CD4-positive, CD25-positive, alpha-beta regulatory T cell (primary cell): ENCODE measurements at places on chromosomes 3 and 15.

DNA sequence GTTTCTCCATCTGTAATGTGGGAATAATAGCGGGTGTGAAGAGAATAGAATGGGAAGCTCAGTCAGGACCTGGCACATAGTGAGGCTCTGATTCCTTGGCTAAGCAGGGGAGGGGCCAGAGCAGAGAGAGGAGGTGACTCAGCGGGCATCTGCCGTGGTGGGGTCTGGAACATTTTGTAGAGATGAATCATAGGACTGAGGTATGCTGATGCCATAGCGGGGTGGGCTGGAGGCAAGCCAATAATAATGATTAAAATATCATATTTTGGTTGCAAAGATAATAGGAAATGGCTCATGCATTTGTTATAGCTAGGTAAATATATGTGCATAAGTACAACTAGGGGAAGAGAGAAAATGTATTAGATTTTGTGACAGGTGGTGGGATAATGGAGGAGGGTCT is 11.2 kb downstream of the TGM4 start:
- no peaks in the 10 kb centered on the region for H3K36me3 ChIP-seq
- H3K27me3 ChIP-seq = no peaks in the 10 kb centered on the region
- no peaks in the 10 kb centered on the region for H3K4me1 ChIP-seq
- no peak overlapping the region for H3K4me3 ChIP-seq

DNA sequence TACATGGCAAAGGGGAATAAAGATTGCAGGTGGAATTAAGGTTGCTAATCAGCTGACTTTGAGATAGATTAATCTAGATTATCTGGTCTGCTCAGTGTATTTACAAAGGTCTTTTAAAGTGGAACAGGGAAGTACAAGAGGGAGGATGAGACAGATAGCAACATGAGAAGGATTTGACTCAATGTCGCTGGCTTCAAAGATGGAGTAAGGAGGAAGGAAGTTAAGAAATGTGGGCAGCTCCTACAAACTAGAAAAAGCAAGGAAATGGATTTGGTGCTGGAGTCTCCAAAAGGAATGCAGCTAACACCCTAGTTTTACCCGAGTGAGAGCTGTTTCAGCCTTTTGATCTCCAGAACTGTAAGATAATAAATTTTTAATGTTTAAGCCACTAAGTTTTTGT is 180.7 kb upstream of the TTC14 start:
- no peaks in the 10 kb centered on the region for H3K4me1 ChIP-seq
- no peak overlapping the region for H3K27ac ChIP-seq
- no peak for DNase-seq

DNA sequence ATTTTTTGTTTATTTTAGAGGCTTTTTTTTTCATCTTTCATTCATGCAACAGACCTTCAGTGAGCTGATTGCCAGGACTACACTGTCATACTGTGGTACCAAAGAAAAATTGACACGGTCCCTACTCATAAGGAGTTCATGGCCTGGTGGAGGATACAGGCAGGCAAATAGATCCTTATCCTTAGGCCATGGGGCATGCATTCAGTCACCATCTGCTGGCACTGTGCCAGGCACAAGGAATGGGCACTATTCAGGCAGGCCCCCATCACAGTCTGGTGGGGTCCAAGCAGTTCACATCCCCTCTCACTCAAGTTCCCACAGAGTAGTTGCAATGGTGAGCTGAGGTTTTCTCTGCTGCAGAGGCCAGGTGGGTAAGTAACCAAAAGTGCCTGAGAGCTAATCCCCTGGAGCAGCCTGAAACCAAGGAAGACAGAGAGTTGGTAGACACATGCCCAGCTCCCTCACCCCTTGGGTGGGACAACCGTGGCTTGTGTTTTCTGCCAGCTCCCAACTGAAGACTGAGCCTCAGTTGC is 17.3 kb downstream of the CISH start:
- DNase-seq = no peak
- H3K27ac ChIP-seq = no peak overlapping the region
- peaks cover 52% of the 10 kb centered on the region for H3K4me1 ChIP-seq
- H3K36me3 ChIP-seq = no peaks in the 10 kb centered on the region

GRCh38 chr3:99119385-99119784 is 217.9 kb upstream of the DCBLD2 start:
- H3K4me1 ChIP-seq = no peaks in the 10 kb centered on the region
- no peak for DNase-seq
- H3K27ac ChIP-seq = no peak overlapping the region
- no peaks in the 10 kb centered on the region for H3K36me3 ChIP-seq

DNA sequence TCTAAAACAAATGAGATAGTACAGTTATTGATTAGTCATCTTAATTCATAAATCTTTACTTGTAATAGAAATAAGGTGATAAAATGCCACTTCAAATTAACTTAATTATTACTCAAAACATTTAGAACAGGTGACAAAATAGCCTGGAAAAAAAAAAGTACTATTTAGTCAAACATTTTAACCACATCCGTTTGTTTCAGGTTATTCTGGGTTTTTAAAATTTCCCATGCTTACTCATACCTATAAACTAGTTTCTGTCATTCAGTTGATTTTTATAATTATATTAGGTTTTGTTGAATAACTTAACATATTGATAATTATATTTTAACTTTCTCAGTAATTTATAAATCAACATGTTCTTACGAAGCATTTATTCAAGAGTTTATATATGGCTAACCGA is 483.0 kb downstream of the ROBO1 start:
- no peak for DNase-seq
- no peak overlapping the region for H3K4me3 ChIP-seq
- no peaks in the 10 kb centered on the region for H3K4me1 ChIP-seq
- no peaks in the 10 kb centered on the region for H3K27me3 ChIP-seq

DNA sequence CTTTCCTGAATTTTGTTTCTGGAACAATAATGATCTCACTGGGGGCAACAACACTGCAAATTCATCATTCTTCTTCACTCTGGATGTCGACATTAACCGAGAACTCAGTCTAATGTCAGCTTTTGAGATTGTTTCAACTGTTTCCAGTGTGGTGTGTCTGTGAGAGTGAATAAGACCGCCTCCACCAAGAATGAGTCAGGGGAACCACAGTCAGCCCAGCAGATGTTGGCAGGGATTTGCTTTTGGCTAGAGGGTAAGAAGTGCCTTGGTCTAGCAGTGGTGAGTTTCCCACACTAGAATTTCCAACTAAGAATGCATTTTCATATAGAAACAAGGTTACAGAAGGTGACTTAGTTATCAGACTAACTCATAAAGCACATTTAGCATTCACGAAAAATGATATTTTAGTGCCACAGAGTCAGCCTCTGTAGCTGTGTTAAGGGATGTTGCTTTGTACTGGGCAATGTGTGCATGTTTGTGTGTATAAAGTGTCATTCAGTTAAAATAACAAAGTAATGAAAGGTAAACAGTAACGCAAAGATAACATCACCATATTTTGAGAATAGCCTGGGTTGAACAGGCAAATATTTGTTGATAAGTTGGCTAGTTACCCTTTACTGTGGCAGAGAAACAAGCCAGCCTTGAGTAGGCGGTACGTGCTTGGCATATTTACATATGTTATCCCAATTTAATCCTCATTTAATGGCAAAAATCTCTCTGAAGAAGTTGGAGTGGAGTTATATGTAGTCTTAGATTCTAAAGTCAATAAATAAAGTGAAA is 33.8 kb downstream of the DRD3 start:
- no peak overlapping the region for H3K27ac ChIP-seq
- no peak overlapping the region for H3K4me3 ChIP-seq
- peaks cover 2% of the 10 kb centered on the region for H3K27me3 ChIP-seq
- H3K36me3 ChIP-seq = no peaks in the 10 kb centered on the region
- no peaks in the 10 kb centered on the region for H3K4me1 ChIP-seq

DNA sequence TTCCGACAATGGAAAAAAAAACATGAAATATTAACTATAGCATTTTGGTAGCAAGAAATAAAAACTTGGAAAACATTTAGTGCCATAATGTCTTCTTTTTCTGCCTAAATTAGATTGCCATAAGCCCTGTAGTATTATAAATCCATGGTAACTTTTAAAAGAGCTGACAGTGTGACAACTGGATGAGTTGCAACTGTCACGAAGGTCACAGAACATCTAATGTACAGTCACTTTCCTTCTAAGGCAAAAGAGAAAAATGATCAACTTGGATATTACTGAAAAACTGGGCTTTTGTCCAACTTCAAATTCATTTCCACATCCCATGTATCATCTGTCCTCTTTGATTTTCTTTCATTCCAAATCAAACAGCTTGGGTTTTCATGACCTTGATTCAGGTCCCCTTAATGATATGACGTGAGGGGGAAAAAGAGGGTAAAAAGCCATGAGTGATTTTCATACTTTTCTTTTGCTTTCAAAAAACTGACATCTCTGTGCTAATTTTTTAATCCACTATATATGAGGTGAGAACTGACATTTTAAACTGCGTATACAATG is 602 bp downstream of the CPB1 start:
- no peak for DNase-seq
- H3K4me3 ChIP-seq = no peak overlapping the region
- H3K27me3 ChIP-seq = no peaks in the 10 kb centered on the region

GRCh38 chr3:111081008-111081545 is 9.5 kb downstream of the NECTIN3 start:
- H3K36me3 ChIP-seq = no peaks in the 10 kb centered on the region
- no peak for DNase-seq
- no peak overlapping the region for H3K4me3 ChIP-seq
- no peaks in the 10 kb centered on the region for H3K27me3 ChIP-seq
- no peak overlapping the region for H3K27ac ChIP-seq
- no peaks in the 10 kb centered on the region for H3K4me1 ChIP-seq

GRCh38 chr15:33701304-33701696 is 267.0 kb upstream of the CHRM5 start:
- H3K36me3 ChIP-seq = no peaks in the 10 kb centered on the region
- H3K27me3 ChIP-seq = no peaks in the 10 kb centered on the region
- no peak overlapping the region for H3K4me3 ChIP-seq
- no peak for DNase-seq
- no peaks in the 10 kb centered on the region for H3K4me1 ChIP-seq

- no peaks in the 10 kb centered on the region for H3K36me3 ChIP-seq
- no peak overlapping the region for H3K4me3 ChIP-seq
- no peak for DNase-seq
- H3K27me3 ChIP-seq = no peaks in the 10 kb centered on the region
- H3K4me1 ChIP-seq = peaks cover 8% of the 10 kb centered on the region
- no peak overlapping the region for H3K27ac ChIP-seq
Observed at GRCh38 chr15:101138913-101139880, 112.7 kb downstream of the CHSY1 start.

DNA sequence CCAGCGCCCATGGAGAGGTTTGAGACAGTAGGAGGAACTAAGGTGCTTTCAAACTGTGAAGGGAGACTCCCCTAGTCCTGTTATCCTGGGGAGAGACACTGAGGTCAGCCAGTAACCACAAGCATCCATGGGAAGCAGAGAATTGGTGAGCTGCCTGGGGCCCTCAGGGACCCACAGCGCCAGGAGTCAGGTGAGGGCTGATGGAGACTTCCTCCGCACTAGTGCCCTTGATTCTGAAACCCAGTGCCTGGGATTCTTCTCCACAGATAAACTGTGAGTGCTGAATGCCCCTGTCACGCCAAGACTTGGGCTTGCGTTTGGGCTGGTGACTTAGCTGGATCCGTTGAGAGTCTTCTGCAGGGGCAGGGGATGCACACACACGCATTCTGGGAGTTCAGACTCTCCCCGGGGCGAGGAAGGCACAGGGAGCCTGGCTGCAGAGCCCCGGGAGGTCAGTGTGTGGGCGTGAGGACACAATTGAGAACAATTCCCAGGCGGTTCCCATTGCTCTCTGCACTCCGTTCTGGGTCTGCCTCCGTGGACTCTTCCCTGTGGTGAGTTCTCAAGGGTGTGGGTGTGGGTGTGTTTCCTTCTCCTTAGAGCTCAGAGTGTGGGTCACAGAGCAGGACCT is 37.9 kb upstream of the SLCO2A1 start:
- no peaks in the 10 kb centered on the region for H3K27me3 ChIP-seq
- H3K4me1 ChIP-seq = no peaks in the 10 kb centered on the region
- no peak overlapping the region for H3K4me3 ChIP-seq
- no peaks in the 10 kb centered on the region for H3K36me3 ChIP-seq
- no peak overlapping the region for H3K27ac ChIP-seq
- DNase-seq = no peak

GRCh38 chr3:51942603-51943450 is 664 bp downstream of the PARP3 start:
- peak; percentile 79 for DNase-seq
- H3K36me3 ChIP-seq = peaks cover 7% of the 10 kb centered on the region
- H3K4me3 ChIP-seq = peak overlapping the region; percentile 64
- no peaks in the 10 kb centered on the region for H3K27me3 ChIP-seq

DNA sequence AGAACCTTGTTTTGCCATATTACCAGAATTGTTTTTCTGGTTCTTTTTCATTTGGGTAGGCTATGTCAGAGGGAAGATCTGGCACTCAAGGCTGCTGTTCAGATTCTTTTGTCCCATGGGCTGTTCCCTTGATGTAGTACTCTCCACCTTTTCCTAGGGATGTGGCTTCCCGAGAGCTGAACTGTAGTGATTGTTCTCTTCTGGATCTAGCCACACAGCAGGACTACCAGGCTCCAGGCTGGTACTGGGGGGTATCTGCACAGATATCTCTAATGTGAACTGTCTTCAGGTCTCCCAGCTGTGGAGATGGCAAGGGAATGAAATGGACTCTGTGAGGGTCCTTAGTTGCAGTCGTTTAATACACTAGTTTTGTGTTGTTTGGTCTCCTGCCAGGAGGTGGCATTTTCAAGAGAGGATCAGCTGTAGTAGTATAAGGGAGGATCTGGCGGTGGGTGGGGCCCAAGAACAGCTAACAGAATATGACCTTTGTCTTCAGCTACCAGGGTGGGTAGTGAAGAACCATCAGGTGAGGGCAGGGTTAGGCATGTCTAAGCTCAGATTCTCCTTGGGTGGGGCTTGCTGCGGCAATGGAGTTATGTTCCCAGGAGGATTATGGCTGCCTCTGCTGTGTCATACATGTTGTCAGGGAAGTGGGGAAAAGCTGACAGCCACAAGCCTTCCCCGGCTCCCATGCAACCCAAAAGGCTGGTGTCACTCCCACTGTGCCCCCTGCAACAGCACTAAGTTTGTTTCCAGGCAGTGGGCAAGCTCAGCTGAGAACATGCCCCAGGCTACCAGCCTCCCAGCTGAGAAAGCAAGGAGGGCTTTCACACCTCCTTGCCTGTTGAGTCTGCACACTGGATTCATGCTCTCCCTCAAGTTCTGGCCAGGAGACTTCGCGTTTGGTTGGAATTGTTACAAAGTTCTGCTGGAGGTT is 252.5 kb downstream of the ISL2 start:
- H3K4me1 ChIP-seq = no peaks in the 10 kb centered on the region
- H3K27me3 ChIP-seq = no peaks in the 10 kb centered on the region
- no peaks in the 10 kb centered on the region for H3K36me3 ChIP-seq
- no peak for DNase-seq
- no peak overlapping the region for H3K27ac ChIP-seq
- no peak overlapping the region for H3K4me3 ChIP-seq
